ENCODE measurements at places on chromosomes 5 and 9.

- DNase-seq = peak; percentile 72
These were observed 616.7 kb upstream of the DAB2 start for GRCh38 chr5:40041452-40041851.

DNA sequence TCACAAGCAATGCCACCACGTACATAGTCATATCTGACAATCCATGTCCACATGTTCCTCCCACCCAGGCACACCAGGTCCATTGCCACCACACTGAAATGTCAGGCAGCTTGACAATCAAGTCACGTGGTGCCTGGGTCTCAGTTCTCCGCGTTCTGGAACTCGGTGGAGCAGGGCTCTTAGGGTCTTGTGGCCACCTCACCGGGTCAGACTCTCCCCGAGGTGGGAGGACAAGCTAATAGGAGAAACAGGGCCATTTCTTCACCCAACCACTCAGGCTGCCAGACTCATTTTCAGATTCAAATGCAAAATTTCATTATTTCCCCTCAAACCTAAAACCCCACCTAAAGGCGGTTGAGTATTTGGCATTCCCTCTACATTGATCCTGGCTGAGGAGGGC lies 200.5 kb upstream of the GAS1 start:
- DNase-seq = no peak

DNA sequence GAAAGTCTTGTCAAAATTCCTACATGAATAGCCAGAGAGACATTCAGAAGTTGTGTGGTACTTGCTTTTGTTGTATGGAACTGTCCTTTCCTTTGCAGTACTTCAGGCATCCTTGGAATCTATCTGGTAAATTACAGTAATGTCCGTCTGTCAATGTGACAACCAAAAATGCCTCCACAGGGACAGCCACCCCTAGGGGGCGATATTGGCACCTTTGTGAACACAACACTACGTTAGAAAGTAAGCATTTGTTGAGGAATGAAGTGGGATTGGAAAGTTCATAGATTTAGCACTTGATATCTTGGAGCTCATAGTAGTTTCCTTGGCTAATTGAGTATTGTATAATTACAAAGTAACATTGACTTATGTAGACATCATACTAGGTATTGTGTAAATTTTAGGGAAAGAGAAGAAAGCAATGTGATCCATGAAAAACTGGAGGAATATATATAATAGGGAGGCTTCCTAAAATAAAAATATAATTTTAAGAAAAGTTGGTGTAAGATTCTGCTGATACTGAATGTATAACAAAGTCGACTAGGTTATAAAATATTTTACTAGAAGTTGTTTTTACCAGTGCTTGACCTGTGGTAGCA lies 32.7 kb downstream of the TMEFF1 start:
- DNase-seq = peak; percentile 76

- DNase-seq = peak; percentile 41
These were observed 127.8 kb upstream of the PAM start for GRCh38 chr5:102627315-102627714.

GRCh38 chr9:132894346-132894745 lies 15.6 kb downstream of the SPACA9 start:
- no peak for DNase-seq

- peak; percentile 86 for DNase-seq
These were observed 21.8 kb upstream of the BARX1 start for GRCh38 chr9:93976973-93977372.

DNA sequence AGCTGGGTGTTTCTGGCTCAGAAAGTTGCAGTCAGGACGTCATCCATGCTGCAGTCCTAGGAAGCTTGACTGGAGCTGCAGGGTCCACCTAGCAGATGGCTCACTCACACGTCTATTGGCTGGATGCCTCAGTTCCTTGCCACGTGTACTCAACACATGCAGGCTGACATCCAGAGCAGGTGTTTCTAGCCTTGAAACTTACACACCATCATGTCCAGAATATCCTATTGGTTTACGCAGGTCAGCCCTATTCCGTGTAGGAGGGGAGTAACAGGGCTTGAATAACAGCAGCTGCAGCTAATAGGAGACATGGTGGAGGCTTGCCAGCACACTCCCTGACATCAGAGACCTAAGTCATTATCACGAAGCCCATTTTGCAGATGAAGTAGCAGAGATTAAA lies 473.5 kb downstream of the ACTL7B start:
- no peak for DNase-seq

DNA sequence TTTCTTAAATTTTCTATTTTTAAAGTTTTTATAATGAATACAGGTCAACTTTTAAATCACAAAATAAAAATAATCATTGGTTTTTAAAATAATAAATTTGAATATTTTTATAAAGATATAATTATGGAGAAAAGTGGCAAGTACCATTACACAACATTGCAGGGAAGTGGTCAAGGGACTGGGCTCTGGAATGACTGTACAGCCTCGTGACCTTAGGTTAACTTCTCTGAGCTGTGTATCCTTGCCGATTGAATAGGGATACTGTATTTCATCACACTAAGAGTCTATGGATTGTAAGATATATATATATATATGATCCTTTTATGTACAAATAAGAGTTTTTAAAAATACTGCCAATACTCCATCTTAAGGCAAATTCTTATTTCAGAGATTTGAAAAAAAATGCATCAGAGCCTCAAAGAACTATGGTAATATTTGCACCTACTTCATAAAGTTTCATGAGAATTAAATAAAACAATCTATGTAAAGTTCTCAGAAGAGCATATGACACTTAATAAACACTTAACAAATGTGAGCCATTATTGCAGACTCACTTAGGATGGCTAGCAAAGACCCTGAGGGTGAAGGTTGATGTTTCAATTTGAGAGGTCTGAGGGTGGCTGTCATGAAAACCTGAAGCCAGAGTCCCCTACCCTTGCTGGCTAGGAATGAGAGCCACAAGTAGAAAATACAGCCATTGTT lies 136.5 kb downstream of the CCDC192 start:
- DNase-seq = no peak

- DNase-seq = peak; percentile 86
These were observed 34.0 kb upstream of the NCS1 start for GRCh38 chr9:130138171-130138653.

DNA sequence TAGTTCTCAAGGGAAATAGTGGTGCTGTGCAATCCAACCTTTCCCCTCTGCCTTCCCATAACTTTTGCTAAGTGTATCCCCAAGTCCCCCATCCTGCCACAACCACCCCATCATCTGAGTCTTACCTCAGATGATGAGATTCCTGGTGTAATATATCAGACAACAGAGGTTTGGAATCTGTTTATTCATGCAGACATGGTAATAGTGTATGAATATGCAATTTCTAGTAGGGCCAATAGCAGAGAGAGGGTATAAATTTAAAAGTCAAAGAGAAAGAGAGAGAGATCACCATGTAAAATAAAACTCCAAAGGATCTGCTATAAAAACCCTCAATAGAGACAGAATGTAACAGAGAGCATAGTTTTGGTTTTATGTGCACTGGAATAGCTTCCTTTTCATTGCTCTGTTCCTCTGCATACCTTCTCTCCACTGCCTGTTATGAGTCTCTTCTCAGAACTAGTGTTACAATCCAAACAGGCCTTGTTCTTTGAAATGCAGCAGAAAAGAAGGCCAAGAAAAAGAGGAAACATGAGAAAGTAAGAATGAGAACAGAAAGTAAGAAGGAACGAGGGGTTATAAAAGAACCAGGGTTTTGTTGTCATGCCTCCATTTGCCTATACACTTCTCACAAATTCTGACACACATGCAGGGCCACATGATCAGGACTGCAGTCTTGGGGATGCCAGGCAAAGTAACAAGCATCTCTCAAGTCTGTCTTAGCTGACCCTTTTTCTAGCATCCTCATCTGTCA lies 278.0 kb downstream of the CETN3 start:
- DNase-seq = no peak

DNA sequence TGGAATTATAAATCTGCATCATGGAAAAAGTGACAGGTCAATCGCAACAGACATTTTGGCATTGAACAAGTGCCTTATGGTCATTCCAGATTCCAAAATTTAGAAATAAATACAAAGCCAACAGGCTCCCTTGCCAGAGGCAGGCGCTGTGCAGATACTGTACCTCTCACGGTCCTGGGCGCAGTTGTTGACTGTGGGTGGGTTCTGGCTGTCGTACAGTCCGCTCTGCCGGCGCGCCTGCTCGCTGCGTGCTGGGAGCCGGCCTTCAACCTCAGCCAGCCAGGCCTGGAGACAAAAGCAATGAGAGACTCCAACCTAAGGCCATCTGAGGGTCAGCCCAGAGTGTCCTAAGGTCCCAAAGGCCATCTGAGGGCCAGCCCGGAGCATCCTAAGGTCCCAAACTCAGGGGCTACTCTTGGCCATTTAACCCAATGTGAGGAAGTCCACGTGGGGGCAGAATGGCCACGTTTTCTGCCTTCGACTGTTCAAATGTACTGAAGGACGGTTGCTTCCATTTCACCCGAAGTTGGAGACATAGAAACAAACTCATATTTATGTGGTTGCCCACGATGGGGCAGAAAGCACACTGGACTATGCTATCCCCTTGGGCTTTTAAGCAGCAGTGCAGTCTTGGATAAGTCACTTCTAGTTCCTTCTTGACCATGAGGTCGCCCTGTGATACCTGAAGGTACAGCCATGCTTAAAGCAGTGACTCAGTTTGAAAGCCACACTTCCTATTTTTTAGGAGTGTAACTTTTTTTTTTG lies 65.2 kb downstream of the USP20 start:
- DNase-seq = no peak

DNA sequence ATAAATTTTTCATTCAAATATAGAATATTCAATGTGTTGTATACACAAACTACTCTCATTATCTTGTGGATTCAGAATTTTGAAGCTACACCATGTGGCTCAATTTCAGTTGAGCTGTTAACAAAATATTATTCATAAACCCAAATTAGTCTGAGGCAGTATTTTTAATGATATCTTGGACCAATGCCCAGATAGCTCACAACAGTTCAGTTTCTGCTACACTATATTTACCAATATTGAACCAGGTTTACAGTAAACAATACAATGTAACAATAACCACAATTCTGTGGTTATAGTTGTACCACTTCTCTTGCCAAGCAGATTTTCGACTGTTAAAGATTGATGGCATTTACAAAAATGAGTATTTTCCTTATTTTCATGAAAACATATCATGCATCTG lies 99.9 kb downstream of the SSBP2 start:
- no peak for DNase-seq

DNA sequence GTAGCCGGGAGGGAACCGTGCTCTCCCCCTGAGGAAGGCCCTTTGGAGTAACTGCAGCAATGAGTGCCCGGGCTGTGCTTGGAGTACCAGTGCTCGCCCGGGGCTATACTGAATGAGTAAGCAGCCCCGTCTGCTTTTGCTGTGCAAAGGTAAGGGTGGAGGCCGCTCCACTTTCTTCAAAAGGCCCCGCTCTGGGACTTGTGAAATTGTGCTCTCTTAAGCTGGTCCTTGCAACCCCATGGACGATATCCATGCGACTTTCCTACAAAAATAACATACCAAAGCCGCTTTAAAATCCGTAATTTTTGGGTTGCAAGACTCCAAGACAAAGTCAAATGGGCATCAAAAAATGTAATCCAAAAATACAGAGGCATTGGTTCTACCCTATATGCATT lies 578 bp upstream of the TNFAIP8 start:
- peak; percentile 55 for DNase-seq
